ENCODE measurements at places on chromosomes 3 and 15.

GRCh38 chr3:182766099-182766498 is 27.2 kb upstream of the ATP11B start:
- no peak for DNase-seq

DNA sequence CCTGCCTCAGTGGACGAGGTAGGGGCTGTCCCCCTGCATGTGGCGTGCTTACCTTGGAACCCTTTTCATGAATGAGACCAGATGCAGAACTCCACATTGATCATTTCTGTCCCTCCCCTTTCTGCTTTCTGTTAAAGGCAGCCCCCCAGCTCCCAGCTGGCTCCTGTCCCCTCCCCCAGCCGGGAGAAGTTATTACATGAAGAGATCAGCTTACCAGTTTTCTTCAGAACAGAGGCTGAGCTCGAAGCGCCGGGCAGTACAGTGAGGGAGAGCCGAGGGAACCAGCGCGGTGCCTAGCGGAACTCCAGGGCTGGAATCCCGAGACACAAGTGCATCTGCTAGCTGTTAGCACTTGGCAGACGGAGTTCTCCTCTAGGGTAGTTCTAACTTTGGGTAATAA is 263.3 kb upstream of the NR2E3 start:
- DNase-seq: peak; percentile 66

DNA sequence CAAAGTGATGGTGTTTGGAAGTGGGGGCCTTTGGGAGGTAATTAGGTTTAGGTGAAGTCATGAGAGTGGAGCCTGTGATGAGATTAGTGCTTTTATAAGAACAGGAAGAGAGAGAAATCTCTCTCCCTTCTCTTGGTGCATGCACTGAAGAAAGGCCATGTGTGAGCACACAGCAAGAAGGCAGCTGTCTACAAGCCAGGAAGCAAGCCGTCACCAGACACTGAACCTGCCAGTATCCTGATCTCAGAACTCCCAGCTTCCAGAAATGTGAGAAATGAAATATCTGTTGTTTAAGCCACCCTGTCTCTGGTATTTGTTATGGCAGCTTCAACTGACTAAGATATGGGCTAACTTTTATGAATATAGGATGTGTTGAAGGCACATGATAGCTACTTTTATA is 72.6 kb downstream of the REC114 start:
- no peak for DNase-seq

DNA sequence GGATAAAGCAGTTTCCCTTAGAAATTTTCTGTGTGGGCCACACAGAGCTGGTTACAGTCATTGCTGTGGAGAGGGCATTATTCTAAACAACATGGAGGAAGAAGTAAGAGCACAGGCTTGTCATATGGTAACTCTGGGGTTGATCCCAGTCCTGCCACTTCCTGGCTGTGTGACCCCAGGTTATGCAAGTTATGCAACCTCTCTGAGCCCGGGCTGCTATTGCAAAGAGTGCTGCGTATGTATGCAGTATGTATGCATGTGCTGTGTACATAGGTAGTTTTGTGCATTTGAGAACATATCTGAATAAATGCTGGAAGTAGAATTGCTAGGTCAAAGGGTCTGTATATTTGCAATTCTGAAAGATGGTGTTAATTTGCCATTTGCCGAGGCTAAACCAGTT is 9.2 kb downstream of the SPSB4 start:
- no peak for DNase-seq
